Lung (tissue), 17 donors: ENCODE measurements at places on chromosomes 5 and 9. TPM values are rescaled to one million over a fixed set of nuclear protein-coding genes. Genes with fewer than 3 reads are reported as not detected.

Gene LRRTM2
- total RNA-seq, result 0.09 TPM

Gene CDKN2B
- 16.1 TPM for total RNA-seq

Gene ERP44
- total RNA-seq, result 22.6 TPM

Gene IL3
- total RNA-seq, result not detected

Gene INSYN2B
- total RNA-seq, result 0.63 TPM

Gene C1QTNF3
- 2.7 TPM for total RNA-seq

Gene PHF2
- 33.3 TPM for total RNA-seq

Gene TPRN
- 8.9 TPM for total RNA-seq

Gene GBA2
- 42.4 TPM for total RNA-seq

Gene KLF9
- 61.5 TPM for total RNA-seq

Gene DEPDC1B
- 0.71 TPM for total RNA-seq

Gene WNT8A
- total RNA-seq, result not detected

Gene PTGR1
- 61.0 TPM for total RNA-seq

Gene OR1J2
- not detected for total RNA-seq

Gene PCA3
- total RNA-seq, result 0.09 TPM

Gene MAP3K1
- 55.2 TPM for total RNA-seq

Gene PCDHGB4
- 6.9 TPM for total RNA-seq

Gene GADD45G
- total RNA-seq, result 36.6 TPM

Gene GHR
- total RNA-seq, result 23.8 TPM

Gene LIFR
- 61.3 TPM for total RNA-seq

Gene CACNA1B
- 0.09 TPM for total RNA-seq

Gene SH2D3C
- 51.5 TPM for total RNA-seq

Gene SNCB
- not detected for total RNA-seq

Gene SPATA9
- 0.40 TPM for total RNA-seq

Gene NOP16
- 28.5 TPM for total RNA-seq

Gene BARHL1
- total RNA-seq, result not detected

Gene ZCCHC7
- 28.0 TPM for total RNA-seq

Gene GPR150
- 0.28 TPM for total RNA-seq

Gene ZDHHC11B
- total RNA-seq, result 6.9 TPM

Gene ADAMTS19
- total RNA-seq, result 0.34 TPM

Gene TCOF1
- total RNA-seq, result 25.3 TPM

Gene LMX1B
- 0.14 TPM for total RNA-seq

Gene LOX
- 21.2 TPM for total RNA-seq

Gene LECT2
- total RNA-seq, result not detected

Gene CDC26
- 19.0 TPM for total RNA-seq

Gene FAM81B
- total RNA-seq, result 25.5 TPM

Gene FOXI1
- not detected for total RNA-seq

Gene PCDHGC5
- total RNA-seq, result 5.1 TPM

Gene PTGES
- total RNA-seq, result 16.0 TPM

Gene BAG1
- 135 TPM for total RNA-seq

Gene KDM3B
- 49.6 TPM for total RNA-seq

Gene FABP6
- total RNA-seq, result 5.0 TPM

Gene RPS14
- 1,395 TPM for total RNA-seq

Gene PPIC
- total RNA-seq, result 40.3 TPM

Gene FRMPD1
- 0.25 TPM for total RNA-seq

Gene KIF3A
- 13.1 TPM for total RNA-seq

Gene INSL6
- total RNA-seq, result not detected

Gene PDZD2
- total RNA-seq, result 56.3 TPM

Gene GPBP1
- total RNA-seq, result 49.6 TPM

Gene UBE2B
- total RNA-seq, result 75.1 TPM

Gene PLAC8L1
- total RNA-seq, result not detected

Gene C9orf153
- total RNA-seq, result 2.7 TPM
